ENCODE measurements at places on chromosomes 2 and 18.

- no peak for DNase-seq
Observed at GRCh38 chr18:495452-495851, 5.0 kb downstream of the COLEC12 start.

DNA sequence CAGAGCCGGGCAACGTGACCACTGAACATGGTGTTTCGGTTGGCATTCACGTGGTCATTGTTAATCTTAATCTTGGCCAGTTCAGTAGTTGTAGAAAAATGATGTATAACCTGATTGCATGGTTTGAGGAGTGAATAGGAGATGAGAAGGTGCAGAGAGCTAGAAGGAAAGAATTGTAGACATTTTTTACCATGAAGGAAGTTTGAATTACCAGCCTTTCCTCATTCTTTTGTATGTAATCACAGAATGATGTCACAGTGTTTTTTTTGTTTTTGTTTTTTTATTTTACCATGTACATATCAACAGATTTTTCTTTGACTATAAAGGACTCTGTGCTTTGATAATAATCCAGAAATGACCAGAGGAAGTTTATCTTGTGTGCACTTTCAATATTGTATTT lies 126.3 kb downstream of the LTBP1 start:
- no peak for DNase-seq

DNA sequence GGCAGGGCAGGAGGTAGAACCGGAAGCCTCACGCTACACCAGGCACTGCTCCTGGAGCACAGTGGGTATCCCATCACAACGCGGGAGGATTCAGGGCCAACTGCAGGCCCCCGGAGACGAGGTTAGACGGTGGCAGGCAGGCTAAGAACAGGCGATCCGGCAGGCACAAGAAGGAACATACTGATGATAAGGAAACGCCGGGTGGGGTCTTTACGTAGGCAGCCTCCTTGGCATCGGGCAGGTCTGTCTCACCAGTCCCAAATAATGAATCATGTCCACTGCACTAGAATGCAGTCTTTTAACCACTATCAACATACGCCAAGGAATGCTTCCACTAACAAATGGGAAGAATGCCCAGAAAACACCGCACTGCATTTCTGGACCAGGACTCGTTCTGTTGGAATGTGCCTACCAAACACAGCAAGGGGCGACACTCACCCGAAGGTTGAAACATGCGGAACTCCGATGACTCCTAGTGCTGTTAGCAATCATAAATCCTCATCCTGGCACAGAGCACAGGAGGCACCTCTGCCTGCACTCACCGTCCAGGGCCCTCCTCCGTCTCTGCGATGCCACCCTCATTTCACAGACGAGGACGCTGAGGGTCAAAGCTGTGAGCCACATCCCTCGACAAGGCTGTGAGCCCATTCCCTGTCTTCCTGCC lies 35.2 kb downstream of the ZNF516 start:
- DNase-seq, result no peak

DNA sequence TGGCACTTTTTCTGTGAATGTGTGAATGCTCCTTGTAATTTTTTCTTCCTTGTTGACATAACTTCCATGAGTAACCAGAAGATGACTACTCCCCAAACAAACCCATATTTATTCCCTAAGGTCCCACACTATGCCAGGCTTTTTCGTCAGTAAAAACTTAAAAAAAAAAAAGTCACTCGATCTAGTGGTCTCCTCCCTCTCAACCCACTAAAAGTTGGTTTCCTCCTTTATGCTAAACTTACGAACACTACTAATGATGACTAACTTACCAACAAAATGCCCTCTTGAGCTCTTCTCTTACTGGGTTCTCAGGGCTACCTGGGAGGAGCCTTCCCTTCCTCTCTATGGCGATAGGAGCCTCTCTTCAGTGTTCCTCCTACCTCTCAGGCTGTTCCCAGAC lies 18.2 kb downstream of the ACVR1 start:
- no peak for DNase-seq

GRCh38 chr2:225032246-225032645 lies 10.0 kb downstream of the DOCK10 start:
- no peak for DNase-seq

Data from cerebellar nuclear complex (tissue), 1 donor.